ENCODE measurements at places on chromosomes 7 and 10.

DNA sequence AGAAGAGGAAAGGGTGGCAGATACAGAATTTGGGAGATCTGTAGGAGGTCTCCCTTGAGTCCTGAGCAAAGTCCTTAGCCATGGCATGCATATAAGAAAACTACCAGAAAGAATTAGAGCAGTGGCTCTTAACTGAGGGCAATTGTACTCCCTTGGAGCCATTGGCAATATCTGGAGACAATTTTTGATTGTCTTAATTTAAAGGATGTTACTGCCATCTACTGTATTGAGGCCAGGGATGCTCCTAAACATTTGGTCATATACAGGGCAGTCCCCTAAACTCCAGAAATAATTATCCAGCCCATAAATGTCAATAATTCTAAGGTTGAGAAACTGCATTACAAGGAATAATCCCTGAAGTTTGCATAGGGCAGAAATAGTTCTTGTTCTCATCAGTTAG lies 136.4 kb upstream of the ODAD2 start:
- DNase-seq, result no peak

- DNase-seq, result no peak
Observed at GRCh38 chr7:3264693-3265339, 36.2 kb upstream of the SDK1 start.

DNA sequence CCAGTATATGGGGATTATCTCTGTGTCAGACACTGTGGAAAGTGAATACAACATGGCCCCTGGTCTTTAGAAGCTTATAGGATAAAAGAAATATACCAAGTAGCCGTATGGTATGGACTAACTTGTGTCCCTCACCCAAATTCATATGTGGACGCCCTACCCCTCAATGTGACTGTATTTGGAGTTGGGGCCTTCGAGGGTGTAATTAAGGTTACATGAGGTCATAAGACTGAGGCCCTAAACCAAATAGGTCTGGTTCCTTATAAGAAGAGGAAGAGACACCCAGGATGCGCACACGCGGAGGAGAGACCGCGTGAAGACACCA lies 36.3 kb downstream of the ASB13 start:
- DNase-seq, result no peak

DNA sequence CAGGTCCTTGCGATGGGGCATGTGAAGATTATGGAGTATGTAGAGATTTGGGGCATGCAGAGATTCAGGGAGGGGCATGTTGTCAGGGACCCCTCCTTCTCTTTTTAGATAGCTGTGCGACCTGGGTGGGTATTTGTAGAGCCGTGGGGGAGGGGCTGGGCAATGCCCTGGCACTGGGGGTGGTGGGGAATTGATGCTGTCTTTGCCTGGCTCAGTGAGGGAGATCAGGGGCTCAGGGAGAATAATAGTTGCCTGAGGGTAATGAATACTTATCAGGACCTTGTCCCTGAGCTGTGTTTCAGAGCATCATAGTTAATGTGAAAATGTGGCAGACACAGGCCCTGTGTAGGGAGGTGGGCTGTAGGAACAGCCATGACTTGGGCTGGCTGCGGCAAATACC lies 3.5 kb downstream of the RAMP3 start:
- DNase-seq, result no peak

DNA sequence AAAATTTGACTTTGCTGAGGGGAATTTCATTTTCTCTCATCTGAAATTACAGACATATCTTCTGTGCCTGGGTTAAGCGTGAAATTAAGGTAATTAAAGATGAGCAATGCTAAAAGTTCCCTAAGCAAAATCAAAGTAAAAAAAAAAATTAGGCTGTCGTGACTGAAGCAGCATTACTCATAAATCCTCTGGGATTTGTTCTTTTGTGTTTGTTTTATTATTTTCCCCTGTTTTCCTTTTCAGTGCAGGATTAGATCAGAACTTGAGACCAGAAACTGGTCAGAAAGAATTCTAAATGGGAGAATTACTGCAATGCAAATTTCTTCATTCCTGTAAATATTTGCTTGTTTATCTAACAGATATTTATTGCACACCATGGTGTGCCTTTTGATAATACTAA lies 141.4 kb upstream of the BET1 start:
- DNase-seq, result no peak

- no peak for DNase-seq
Observed at GRCh38 chr7:22292531-22292930, 64.4 kb downstream of the RAPGEF5 start.

- DNase-seq, result no peak
Observed at GRCh38 chr7:24963218-24963617, 16.8 kb downstream of the OSBPL3 start.

DNA sequence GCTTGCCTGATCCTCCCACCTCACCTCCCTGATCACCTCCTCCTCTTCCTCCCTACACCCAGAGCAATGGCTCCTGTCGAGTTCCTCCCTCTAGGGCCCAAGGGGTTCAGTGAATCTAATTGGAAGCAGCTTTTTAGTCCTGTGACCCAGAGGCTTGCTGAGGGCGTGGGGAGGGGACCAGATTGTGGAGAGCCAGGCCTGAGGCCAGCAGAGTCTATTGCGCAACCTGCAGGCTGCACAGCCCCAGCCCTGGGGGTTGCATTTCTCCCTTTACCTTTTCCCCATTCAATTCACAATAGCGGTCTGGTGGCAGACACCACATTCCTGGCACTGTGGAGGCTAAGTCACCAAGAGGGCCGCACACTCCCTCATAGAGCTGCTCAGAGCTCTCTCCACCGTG lies 32.5 kb downstream of the GHRHR start:
- DNase-seq, result no peak

DNA sequence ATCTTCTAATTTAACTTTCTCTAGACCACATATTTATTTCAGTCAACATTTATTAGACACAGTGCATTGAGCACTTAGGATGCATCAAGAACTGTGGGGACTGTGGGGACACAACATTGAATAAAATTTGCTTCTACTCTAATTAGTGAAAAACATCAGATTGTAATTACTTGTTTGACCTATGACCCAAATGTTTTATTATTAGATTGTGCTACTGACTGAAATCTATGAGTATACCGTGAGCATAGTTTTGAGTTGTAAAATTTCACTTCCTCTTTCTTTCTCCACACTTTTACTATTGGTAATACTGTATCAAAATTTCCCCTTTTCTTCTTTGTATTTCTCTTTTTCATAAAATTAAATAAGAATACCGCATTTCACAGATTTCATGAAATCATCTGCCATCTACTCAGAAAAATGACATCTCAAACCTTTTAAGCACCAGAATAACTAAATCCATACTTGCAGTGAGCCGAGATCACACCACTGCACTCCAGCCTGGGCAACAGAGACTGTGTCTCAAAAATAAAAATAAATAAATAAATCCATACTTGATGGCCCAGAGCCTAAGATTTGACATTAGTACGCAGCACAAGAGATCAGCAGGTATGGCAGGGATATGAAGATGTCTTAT lies 25.4 kb upstream of the INPP5F start:
- DNase-seq, result no peak

GRCh38 chr10:124156524-124157260 lies 63.3 kb upstream of the CHST15 start:
- DNase-seq, result no peak

GRCh38 chr7:54355842-54356241 lies 186.3 kb upstream of the VSTM2A start:
- DNase-seq, result no peak

GRCh38 chr7:146575903-146576302 lies 459.3 kb downstream of the CNTNAP2 start:
- no peak for DNase-seq

Measured in T1000 (cell line).